ENCODE measurements at places on chromosomes 16 and 17.

- no peak for DNase-seq
Observed at GRCh38 chr17:39738983-39739884, 1.5 kb downstream of the GRB7 start.

DNA sequence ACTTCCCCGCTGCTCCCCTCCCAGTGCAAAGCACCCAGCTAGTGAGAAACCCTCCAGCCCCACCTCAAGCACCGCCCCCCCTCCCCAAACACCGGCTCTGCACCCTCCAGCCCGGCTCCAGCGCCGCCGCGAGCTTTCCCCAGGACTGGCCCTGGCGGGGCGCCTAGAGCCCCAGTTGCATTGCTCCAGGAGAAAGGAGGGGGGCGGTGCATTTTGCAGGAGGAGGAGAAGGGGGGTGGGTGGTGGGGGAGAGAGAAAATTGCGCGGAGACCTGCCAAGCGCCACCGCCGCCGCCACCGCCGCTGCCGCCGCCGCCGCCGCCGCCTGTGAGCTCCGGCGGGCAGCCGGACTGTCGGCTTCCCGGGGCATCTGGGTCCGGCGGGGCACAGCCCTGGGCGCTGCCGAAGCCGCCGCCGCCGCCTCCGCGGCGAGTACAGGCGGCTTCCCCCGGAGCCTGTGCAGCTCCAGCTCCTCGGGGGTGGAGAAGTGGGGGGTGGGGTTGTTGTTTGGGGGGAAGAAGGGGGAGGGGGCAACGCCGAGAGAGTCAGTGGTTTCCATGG is 333 bp upstream of the NOG start:
- DNase-seq: peak; percentile 33

DNA sequence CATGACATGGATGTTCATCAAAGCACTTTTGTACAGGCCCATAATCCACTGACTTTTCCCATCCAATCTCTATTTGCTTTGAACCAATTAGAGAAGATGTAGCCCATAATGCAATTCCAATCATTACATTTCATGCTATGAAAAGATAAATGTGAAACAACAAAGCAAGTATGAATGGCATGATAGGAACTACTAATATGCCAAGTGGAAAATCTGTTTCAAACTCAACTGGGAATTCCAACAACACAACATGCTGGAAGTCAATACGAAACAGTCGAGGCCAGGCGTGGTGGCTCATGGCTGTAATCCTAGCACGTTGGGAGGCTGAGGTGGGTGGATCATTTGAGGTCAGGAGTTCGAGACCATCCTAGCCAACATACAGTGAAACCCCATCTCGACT is 39.6 kb upstream of the TMEM97 start:
- no peak for DNase-seq

GRCh38 chr17:78449983-78450595 is 71.6 kb downstream of the PGS1 start:
- no peak for DNase-seq

DNA sequence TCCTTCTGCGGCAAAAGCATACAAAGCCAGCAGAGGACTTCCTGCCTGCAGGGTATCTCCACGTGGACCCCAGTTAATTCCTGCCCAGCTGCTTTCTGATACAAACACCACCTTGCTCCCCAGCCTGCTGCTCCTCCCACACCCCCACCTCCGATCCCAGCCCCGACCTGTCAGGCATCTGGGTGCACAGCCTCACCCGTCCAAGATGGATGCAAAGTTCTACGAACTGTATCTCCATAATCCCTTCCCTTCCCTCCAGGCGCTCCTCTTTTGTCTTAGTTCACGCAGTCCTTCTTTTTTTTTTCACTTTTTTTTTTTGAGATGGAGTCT is 15.6 kb upstream of the FOXJ1 start:
- DNase-seq: no peak

GRCh38 chr17:72839131-72839725 is 253.3 kb downstream of the SLC39A11 start:
- DNase-seq: no peak

DNA sequence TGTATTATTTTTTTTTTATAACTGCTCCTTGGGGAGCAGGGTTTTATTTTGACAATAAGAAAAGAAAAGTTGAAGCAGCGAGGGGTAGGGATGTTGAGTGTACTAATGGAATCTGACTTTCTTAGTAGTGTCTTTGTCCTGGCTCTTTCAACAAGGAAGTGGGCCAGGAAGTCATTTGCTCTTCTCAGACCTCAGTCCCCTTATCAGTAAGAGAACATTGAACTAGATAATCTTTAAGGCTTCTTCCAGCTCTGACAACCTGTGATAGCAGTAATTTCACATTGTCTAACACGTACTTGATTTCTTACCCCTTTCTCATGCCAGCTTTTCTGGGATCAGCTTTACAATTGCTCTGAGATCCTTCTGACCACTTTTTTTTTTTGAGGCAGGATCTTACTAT is 8.3 kb downstream of the LIG3 start:
- no peak for DNase-seq

DNA sequence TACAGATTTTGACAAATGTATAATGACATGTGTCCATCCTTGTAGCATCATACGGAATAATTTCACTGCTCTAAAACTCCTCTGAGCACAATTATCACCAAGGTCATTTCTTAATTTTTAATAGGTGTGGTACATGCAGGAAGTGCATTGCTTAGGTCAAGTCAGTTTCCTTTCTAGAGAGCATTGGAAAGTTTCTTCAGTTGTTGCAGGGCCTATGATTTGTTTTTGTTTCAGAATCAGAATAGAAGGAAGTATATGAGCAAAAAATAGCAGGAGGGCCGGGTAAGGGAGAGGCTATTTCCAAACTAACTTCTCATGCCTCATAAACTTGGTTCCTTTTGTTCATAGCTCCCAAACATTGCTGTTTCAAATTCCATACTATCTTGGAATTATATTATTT is 24.0 kb upstream of the SLFN5 start:
- DNase-seq: no peak

GRCh38 chr17:82661717-82662683 is 13.8 kb upstream of the WDR45B start:
- no peak for DNase-seq

GRCh38 chr17:51147650-51148049 is 5.7 kb upstream of the NME1 start:
- no peak for DNase-seq

- peak; percentile 40 for DNase-seq
Observed at GRCh38 chr17:33115366-33115765, 123.7 kb downstream of the SPACA3 start.

DNA sequence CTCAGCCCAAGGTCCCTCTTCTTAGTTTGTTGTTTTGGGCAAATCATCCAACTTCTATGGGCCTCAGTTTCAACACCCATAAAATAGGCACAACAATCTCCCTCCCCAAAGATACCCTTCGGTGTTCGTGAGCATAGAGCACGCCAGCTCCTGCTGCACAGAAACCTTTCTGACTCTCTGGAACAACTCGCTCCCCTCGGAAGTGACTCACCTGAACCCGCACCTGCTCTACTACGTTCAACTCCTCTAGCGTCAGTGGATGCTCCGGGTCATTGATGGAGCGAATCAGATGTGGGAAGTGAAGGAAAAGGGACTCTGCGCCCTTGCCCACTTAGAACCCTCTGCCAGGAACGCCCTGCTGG is 445 bp downstream of the CIAO2B start:
- DNase-seq: no peak

GRCh38 chr16:15057681-15058417 is 2.0 kb upstream of the NTAN1 start:
- DNase-seq: no peak

Measured in muscle of arm (tissue), 14 donors.